ENCODE measurements at places on chromosomes 6 and 20.
A peak's percentile ranks its signal among the peaks of the same experiment; 100 is the strongest.

- no peak for DNase-seq
Measured at GRCh38 chr6:118890997-118891790, 2.8 kb upstream of the ASF1A start.

DNA sequence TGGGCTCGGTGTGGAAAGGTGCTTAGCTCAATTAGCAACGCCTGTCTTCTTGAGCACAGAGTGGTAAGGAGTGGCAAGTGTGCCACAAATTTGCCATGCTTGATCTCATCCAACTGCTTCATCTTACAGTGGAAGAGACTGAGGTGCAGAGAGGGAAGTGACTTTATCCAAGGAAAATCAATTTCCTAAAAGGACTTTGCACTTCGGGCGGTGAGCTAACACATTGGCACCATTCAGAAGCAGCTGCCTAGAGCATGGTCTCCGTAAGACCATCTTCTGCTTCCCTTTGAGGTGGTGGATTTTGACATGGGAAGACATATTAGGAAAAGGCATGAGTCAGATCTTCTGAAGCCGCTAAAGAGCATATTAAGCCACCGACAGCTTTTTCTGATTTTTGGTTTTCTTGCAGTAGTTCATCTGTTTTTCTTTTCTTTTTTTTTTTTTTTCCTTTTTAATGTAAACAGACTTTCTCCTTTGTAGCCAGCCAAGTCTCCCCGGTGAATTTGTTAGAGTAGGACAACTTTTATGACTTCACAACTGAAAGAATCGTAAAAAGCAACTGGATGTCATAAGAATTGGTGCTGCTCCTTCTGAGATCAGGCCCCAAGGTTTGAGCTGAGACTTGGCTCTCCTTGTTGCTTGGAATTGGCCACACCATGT, 273.2 kb downstream of the CDC5L start:
- no peak for DNase-seq

DNA sequence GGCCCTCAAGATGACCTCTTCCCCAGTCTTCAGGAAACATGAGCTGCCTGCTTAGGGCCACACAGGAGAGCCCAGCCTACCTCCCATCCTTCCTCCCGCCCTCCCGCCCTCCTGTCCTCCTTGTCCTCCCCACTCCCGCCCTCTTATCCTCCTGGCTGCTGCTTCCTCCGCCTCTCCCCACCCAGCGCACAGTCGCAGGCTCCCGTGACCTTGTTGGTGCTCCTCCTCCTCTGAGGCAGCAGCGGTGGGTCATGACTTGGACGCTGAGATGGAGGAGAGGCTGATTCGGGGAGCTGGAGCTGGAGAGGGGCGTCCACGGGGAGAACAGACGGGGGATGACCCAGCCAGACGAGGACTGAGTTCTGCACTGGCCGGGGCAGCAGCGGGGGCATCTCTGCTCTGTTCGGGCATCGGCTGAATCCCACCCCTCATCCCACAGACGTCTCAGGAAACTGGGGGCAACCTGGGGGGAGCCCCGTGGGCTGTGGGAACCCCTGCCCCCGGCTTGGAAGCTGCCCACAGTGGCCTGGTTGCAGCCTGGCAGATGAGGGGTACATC, 32.4 kb downstream of the CHRNA4 start:
- no peak for DNase-seq

GRCh38 chr6:4910037-4910760, 93.6 kb downstream of the RPP40 start:
- DNase-seq = no peak

- no peak for DNase-seq
Measured at GRCh38 chr20:11394145-11394833, 523.4 kb upstream of the BTBD3 start.

GRCh38 chr6:161226009-161226964, 47.6 kb downstream of the AGPAT4 start:
- DNase-seq = no peak

- DNase-seq = peak; percentile 59
Measured at GRCh38 chr6:142112451-142113061, 20.2 kb upstream of the GJE1 start.

GRCh38 chr20:5327356-5327755, 10.6 kb upstream of the PROKR2 start:
- no peak for DNase-seq

- no peak for DNase-seq
Measured at GRCh38 chr6:137798261-137798660, 68.8 kb upstream of the TNFAIP3 start.

- no peak for DNase-seq
Measured at GRCh38 chr6:108739496-108740330, 108.5 kb upstream of the ARMC2 start.

DNA sequence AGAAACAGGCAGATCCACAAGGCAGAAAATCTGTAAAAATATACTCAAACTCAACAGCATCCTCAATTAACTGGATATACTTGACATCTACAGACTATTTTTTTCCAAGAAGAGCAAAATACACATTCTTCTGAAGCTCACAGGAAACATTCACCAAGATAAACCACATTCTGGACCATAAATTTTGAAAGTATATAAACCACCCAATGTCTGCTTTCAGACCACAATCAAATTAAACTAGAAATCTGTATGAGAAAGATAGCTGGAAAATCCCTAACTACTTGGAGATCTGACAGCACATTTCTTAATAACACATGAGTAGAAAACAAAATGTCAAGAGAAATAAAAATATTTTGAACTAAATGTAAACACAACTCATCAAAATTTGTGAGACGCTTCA, 195.5 kb downstream of the ERMARD start:
- no peak for DNase-seq

DNA sequence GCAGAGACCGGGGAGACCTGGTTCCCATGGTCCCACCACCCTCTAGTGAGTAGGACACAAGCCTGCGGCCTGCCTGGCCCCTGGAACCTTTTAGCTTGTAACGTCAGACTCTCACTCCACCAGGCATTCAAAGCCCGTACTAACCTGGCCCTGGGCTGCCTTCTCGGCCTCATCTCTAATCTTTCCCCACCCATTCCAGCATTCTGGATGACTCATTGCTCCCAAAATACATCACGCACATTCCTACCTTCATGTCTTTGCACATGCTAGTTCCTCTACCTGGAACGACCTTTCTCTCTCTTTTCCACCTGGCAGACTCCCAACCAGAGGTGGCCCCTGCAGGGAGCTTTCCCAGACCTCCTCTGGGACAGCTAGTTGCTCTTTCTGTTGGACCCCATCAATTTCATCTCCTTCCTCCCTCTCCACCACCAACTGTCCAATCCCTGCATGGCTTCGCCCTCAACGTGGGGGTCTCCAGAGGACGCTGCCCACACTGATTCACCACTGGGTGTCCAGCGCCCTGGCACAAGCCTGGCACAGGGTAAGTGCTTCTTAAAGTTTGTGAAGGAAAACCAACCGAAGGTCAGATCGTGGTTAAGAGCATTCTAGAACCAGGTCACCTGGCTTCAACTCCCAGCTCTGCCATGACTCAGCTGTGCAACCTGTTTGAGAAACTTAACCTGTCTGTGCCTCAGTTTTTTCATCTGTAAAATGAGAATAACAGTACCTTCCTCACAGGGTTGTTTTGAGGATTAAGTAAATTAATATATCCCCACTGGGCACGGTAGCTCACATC, 35.2 kb downstream of the JPH2 start:
- no peak for DNase-seq

DNA sequence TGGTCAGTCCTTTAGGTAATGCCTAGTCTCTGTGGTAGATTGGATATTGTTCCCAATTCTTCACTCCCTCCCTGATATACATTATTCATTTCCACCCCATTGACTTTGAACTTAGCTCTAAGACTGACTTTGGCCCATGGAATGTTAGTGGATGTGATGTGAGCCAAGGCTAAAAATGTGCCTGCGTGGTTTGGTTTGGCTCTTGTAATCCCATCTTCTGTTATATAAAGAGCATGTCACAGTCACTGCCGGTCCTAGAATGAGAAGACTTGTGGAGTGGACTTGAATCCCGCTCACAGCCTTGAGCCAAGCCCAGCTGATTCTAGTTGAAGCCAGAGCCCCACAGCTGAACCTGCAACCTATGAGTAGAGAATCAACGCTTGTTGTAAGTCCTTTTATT, 23.6 kb upstream of the DNAAF9 start:
- no peak for DNase-seq

- DNase-seq = no peak
Measured at GRCh38 chr6:15420959-15421438, 175.1 kb downstream of the JARID2 start.

GRCh38 chr6:54681987-54682386, 164.6 kb upstream of the FAM83B start:
- DNase-seq = no peak

DNA sequence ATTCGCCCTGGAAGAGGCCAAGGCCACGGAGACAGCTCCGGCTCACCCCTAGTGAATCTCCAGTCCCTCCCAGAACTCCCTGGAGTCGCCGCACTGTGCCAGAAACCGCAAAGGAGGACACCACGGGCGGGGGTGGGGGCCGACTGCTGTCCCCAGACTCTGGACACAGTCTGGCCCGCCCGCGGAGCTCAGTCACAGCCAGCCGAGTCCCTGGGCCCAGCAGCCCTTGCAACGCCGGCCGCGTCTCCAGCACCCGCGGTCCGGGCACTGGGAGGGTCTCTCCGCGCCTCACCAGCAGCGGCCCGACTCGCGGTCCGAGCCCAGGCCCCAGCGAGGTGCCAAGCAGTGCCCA, 518 bp downstream of the PEX6 start:
- no peak for DNase-seq

DNA sequence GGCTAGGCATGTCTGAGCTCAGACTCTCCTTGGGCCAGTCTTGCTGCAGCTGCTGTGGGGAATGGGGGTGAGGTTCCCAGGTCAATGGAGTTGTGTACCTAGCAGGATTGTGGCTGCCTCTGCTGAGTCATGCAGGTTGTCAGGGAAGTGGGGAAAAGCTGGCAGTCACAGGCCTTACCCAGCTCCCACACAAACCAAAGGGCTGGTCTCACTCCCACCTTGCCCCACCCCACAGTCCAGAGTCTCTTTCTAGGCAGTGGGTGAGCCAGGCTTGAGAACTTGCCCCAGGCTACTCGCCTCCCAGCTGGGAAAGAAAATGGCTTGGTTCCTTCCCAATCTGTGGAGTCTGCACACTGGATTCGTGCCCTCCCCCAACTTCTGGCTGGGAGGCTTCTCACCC, 65.7 kb downstream of the SCP2D1 start:
- no peak for DNase-seq

DNA sequence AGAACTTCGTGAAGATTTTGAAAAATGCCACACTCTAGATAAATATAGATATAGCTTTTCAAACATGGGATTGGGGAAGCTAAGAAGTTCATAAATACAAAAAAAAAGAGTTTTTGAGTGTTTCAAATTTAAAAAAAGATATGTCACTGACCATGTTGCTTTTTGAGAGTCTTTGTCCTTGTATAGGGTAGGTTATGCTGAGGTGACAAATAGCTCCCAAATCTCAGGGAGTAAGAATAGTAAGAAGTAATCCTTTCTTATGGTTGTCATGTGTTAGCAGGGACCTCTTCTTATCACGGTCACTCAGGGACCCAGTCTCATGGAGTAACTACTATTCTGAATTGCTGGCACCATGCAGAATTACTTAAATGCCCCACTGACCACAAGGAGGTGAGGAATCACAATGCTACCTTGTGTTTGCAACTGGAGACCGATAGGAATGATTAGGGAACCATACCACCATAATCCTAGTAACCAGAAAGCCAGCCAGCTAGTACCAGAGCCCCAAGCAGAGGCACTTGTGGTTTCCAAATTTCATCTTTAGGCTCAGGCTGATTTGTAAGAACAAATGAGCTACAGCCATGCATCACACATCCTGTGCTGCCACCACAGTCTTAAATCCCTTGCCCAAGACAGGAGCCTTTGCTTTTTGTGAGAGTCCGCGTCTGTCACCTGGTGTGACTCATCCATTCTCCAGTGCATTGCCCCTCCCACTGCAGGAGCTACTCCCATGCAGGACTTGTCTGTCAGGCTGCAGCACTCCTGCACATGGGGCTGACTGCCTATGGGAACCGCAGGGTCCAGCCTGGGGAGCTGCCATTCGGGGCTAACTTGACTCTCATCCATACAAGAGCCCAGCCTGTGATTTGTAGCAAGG, 42.4 kb upstream of the ADGRF4 start:
- no peak for DNase-seq

- DNase-seq = no peak
Measured at GRCh38 chr6:157075549-157076450, 247.5 kb downstream of the TMEM242 start.

- DNase-seq = no peak
Measured at GRCh38 chr6:90294989-90295853, 1.4 kb downstream of the BACH2 start.

DNA sequence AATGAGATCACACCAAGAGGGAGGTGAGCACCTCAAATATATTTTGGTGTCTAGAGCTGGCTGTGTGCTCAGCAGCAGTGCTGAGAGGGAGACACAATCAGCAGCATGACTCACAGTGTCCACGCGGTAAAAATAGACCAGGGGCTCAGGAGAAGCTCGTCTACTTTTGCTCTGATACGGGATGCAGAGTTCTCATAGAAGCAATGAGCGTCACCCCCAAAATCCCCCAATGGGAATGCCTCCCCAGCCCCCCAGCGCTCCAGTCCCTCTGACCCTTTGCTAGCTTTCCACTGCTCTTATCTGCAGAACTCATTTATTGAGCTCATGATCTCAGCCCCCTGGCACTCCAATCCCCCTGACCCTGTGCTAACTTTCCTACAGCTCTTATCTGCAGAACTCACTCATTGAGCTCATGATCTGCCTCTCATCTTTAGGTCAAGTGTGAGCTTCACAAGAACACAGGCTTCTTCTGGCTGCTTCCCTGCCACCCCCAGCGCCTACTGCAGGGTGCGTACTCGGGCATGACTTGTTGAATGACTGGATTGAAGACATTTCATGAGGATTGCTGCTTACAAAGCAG, 34.0 kb downstream of the SYNDIG1 start:
- no peak for DNase-seq

- DNase-seq = no peak
Measured at GRCh38 chr20:58995461-58996225, 11.4 kb downstream of the CTSZ start.

DNA sequence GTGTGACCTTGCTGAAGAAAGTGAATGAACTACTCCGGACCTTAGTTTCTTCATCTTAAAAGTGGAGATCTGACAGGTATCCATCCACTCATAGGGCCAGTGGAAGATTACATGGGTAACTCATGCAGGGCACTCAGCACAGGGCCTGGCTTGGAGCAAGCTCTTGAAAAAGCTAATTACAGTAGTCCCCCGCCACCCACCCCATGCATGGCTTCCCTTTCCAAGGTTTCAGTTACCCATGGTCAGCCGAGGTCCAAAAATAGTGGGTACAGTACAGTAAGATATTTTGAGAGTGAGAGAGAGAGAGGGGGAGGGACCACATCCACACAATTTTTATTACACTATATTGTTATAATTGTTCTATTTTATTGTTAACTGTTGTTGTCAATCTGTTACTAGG, 7.1 kb upstream of the PMEPA1 start:
- no peak for DNase-seq

DNA sequence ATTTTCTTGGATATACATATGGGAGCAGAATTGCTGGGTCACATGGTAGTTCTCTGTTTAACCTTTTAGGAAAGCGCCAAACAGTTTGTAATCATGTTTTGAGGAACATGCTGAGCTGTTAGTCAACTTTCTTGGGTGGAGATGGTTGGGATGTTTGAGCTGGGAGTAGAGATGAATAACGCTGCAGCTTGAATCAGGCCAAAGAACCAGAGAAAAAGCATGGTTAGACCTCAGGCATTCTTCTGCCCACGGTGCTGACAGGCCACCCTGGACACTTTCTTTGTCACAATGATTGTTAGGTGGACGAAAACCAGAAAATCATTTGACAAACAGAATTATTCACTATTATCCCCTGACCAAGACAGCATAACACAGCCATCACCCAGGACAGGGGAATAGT, 66.8 kb downstream of the PRDM1 start:
- DNase-seq = no peak

All from smooth muscle cell of the brain vasculature (primary cell).